Progenitor cell of endocrine pancreas (in vitro differentiated cells): ENCODE measurements at places on chromosomes 2 and 18. TPM values are rescaled to one million over a fixed set of nuclear protein-coding genes. Genes with fewer than 3 reads are reported as not detected.

DNA sequence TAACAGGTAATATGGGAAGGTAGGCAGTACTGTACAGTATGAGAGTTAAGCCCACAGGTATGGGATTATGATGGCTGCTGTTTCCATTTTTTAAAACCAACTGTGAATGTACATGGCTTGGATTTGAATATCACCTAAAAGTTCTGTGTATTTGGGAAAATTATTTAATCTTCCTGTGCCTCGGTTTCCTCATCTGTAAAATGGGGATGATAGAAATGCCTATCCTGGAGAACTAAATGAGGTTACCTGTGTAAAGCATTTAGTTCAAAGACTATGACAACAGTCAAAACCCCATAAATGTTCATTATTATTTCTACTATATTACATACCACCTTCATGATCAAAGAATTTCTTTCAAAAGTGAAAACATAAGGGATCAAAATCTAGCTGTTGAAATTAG lies 3.6 kb downstream of the KLHL41 start:
- DNase-seq = no peak

GRCh38 chr2:191927319-191927867 lies 80.5 kb upstream of the CAVIN2 start:
- no peak for DNase-seq

DNA sequence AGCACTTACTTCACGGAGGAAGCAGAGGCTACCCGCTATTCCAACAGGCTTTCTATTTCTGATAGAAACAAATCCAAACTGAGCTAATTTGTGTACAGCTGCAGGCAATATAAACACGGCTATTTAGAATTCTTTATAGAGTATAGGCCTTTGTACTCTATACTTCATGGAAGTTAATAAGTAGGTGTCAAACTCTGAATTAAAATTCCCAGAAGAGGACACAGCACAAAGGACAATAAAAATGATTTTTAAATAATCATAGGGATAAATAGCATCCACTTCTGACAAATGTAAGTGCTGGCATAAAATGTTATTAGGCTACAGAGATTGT lies 261.5 kb downstream of the AFF3 start:
- no peak for DNase-seq

Gene DSEL
- 5.9 and 6.2 TPM in 2 replicates for total RNA-seq
